ENCODE measurements at places on chromosomes 3 and 15. TPM values are rescaled to one million over a fixed set of nuclear protein-coding genes. Genes with fewer than 3 reads are reported as not detected.

Gene RASGRF1
- 1.2 TPM for total RNA-seq

Gene TERC
- 65.3 TPM for total RNA-seq

Gene VPS8
- total RNA-seq: 36.0 TPM

Gene ATP2C1
- total RNA-seq: 38.0 TPM

Gene CEMIP
- not detected for total RNA-seq

Gene PPM1L
- total RNA-seq: 50.2 TPM

Gene A4GNT
- total RNA-seq: not detected

Gene LMOD3
- total RNA-seq: not detected

Gene GUCA1C
- total RNA-seq: not detected

Gene EDEM1
- total RNA-seq: 14.3 TPM

Gene LRTM1
- not detected for total RNA-seq

Gene CACNA2D3
- total RNA-seq: 4.6 TPM

GRCh38 chr15:31560643-31561042 is 234.0 kb downstream of the KLF13 start:
- no peak for DNase-seq
- H3K4me3 ChIP-seq: no peak overlapping the region
- H3K27ac ChIP-seq: no peak overlapping the region

GRCh38 chr15:98524838-98525660 is 123.3 kb upstream of the IGF1R start:
- H3K27ac ChIP-seq: peak overlapping the region; percentile 54
- peak overlapping the region; percentile 16 for H3K4me3 ChIP-seq
- H3K4me1 ChIP-seq: peaks cover 17% of the 10 kb centered on the region

- DNase-seq: no peak
- no peaks in the 10 kb centered on the region for H3K36me3 ChIP-seq
- no peaks in the 10 kb centered on the region for H3K4me1 ChIP-seq
- no peak overlapping the region for H3K4me3 ChIP-seq
- H3K27me3 ChIP-seq: no peaks in the 10 kb centered on the region
- no peak overlapping the region for H3K27ac ChIP-seq
Measured at GRCh38 chr3:111035902-111036301, 35.7 kb upstream of the NECTIN3 start.

- H3K4me1 ChIP-seq: no peaks in the 10 kb centered on the region
- H3K27ac ChIP-seq: no peak overlapping the region
- peaks cover 7% of the 10 kb centered on the region for H3K36me3 ChIP-seq
Measured at GRCh38 chr15:41269887-41270286, 38.8 kb downstream of the CHP1 start.

- no peak overlapping the region for H3K27ac ChIP-seq
- H3K27me3 ChIP-seq: no peaks in the 10 kb centered on the region
- H3K4me3 ChIP-seq: no peak overlapping the region
- H3K36me3 ChIP-seq: no peaks in the 10 kb centered on the region
Measured at GRCh38 chr15:59819092-59819491, 130.0 kb upstream of the BNIP2 start.

DNA sequence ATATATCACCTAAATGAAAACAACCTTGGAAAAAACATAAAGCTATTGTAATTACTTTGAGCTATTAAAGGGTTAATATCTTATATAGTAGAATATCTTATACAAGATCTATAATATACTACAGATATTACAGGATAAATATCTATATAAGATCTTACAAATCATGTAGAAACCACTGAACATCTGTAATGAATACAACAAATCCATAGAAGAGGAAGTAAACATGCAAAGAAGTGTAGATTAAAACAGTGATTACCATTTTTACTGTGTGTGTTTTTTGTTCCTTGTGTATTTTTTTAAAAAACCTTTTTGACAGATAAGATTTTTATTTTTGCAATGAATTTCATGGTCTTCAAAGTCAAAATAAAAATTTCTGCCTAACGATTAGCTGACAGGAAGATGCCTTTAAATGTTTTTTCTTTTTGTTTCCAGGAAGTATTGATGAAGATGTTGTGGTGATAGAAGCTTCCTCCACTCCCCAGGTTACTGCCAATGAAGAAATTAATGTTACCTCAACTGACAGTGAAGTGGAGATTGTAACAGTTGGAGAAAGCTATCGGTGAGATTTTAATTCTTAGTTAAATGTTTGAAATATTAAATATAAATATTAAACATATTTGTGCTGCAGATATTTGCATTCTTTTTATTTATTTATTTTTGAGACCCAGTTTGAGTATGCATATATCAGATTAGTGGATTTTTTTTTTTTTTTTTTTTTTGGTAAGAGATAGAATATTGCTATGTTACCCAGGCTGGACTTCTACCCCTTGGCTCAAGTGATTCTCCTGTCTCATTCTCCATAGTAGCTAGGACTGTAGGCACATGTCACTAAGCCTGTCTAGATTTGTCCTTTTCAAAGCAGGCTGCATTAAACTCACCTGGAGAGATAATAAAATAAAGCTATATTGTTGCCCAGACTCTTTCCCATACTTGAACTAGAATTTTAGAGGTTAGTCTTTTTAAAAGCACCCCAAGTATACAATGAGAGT is 52.8 kb upstream of the CCNB2 start:
- no peaks in the 10 kb centered on the region for H3K27me3 ChIP-seq
- H3K36me3 ChIP-seq: no peaks in the 10 kb centered on the region
- H3K4me3 ChIP-seq: no peak overlapping the region
- H3K27ac ChIP-seq: no peak overlapping the region
- no peak for DNase-seq
- H3K4me1 ChIP-seq: no peaks in the 10 kb centered on the region

GRCh38 chr3:124277144-124277890 is 285.4 kb upstream of the ROPN1 start:
- no peak overlapping the region for H3K4me3 ChIP-seq
- no peaks in the 10 kb centered on the region for H3K27me3 ChIP-seq
- H3K36me3 ChIP-seq: no peaks in the 10 kb centered on the region
- DNase-seq: no peak
- H3K27ac ChIP-seq: peak overlapping the region; percentile 77

DNA sequence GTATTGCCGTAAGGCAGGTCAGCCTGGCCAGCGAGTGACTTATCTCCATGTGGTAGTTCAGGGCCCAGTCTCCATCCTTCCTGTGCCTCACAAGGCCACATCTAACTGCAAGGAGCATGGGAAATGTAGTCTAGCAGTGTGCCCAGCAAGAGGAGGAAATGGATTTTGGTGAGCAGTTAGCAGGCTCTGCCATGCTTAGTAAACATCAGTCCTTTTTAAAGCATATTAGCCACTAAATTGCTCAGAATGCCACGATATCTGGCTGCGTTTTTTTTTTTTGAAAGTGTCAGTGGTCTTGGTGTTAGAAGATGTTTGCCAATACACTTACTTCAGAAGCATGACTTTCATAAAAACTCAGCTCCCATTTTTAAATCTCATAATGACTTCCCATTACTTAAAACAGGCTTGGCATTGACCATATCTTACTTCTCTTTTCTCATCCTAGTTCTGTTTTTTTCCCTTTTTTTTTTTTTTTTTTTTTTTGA is 470.2 kb upstream of the TPRG1 start:
- no peak overlapping the region for H3K27ac ChIP-seq
- H3K36me3 ChIP-seq: no peaks in the 10 kb centered on the region
- H3K27me3 ChIP-seq: no peaks in the 10 kb centered on the region
- no peak overlapping the region for H3K4me3 ChIP-seq

GRCh38 chr15:38678281-38678680 is 113.7 kb upstream of the RASGRP1 start:
- no peaks in the 10 kb centered on the region for H3K36me3 ChIP-seq
- H3K27me3 ChIP-seq: no peaks in the 10 kb centered on the region
- no peak overlapping the region for H3K27ac ChIP-seq
- H3K4me3 ChIP-seq: no peak overlapping the region

GRCh38 chr3:187750513-187751123 is 5.3 kb upstream of the BCL6 start:
- no peaks in the 10 kb centered on the region for H3K36me3 ChIP-seq
- no peaks in the 10 kb centered on the region for H3K4me1 ChIP-seq
- H3K4me3 ChIP-seq: peak overlapping the region; percentile 35
- no peak for DNase-seq

GRCh38 chr3:13166243-13167063 is 93.2 kb upstream of the IQSEC1 start:
- DNase-seq: peak; percentile 48
- H3K4me1 ChIP-seq: no peaks in the 10 kb centered on the region
- H3K27ac ChIP-seq: no peak overlapping the region
- no peaks in the 10 kb centered on the region for H3K27me3 ChIP-seq
- H3K36me3 ChIP-seq: no peaks in the 10 kb centered on the region
- no peak overlapping the region for H3K4me3 ChIP-seq

DNA sequence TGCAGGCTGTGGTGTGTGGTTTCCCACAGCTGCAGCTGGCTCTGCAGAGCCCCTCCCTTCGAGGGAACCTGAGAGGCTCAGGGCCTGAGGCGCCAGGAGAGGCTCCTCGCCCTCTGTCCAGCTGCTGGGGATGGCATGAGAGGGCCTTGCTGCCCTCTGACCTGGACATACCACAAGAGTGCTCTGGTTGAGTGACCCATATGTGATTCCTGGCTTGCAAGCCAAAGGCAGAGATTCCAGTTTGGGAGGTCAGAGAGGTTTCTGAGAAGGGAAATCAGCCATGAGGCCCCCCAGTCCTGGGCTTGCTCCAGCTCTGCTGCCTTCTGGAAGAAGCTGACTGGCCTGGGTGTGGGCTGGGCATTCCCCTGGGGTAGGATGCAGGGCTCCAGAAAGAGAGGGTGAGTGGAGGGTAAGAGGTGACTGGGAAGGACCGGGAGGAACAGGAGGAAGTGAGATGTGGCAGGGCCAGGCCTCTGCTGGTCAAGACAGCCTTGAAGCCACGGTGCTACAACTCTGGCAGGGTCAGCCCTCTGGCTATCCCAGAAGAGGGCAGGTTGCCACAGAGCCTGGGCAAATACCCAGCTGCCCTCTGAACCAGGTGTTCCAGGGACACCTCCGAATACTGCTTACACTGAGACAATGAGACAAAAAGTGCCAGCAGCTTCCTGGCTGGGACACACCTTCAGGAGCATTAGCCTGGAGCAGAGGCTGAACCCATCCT is 16.0 kb upstream of the SRP14 start:
- no peaks in the 10 kb centered on the region for H3K36me3 ChIP-seq
- DNase-seq: peak; percentile 61
- peaks cover 32% of the 10 kb centered on the region for H3K4me1 ChIP-seq

GRCh38 chr15:68298882-68299381 is 21.4 kb downstream of the FEM1B start:
- H3K27ac ChIP-seq: peak overlapping the region; percentile 61
- no peak for DNase-seq
- H3K4me3 ChIP-seq: peak overlapping the region; percentile 19
- no peaks in the 10 kb centered on the region for H3K27me3 ChIP-seq
- H3K36me3 ChIP-seq: peaks cover 14% of the 10 kb centered on the region
- H3K4me1 ChIP-seq: no peaks in the 10 kb centered on the region

DNA sequence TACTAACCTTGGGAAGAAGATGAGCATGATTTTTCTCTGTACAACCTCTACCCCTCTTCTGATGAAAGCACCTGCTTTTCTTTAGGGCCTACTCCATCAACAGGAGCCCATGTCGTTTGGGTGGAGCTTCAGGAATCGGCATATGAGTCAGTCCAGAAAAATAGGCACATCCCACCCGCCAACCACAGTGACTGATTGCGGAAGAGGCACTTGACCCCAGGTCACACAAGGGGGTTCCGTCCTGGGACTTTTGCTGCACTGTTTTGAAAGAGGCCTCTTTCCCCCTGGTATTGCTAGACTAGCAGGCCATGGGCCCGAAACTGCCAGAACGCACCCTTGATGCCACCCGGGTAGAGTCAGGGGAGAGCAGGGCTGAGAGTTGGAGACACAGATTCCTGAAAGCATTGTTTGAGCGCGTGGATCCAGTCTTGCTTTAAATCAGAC is 19.3 kb upstream of the NRROS start:
- DNase-seq: peak; percentile 79
- no peak overlapping the region for H3K4me3 ChIP-seq
- no peaks in the 10 kb centered on the region for H3K36me3 ChIP-seq
- H3K4me1 ChIP-seq: peaks cover 17% of the 10 kb centered on the region

- no peak overlapping the region for H3K27ac ChIP-seq
- no peaks in the 10 kb centered on the region for H3K27me3 ChIP-seq
- DNase-seq: no peak
- no peak overlapping the region for H3K4me3 ChIP-seq
- peaks cover 27% of the 10 kb centered on the region for H3K4me1 ChIP-seq
Measured at GRCh38 chr15:39151545-39151944, 429.3 kb upstream of the THBS1 start.

DNA sequence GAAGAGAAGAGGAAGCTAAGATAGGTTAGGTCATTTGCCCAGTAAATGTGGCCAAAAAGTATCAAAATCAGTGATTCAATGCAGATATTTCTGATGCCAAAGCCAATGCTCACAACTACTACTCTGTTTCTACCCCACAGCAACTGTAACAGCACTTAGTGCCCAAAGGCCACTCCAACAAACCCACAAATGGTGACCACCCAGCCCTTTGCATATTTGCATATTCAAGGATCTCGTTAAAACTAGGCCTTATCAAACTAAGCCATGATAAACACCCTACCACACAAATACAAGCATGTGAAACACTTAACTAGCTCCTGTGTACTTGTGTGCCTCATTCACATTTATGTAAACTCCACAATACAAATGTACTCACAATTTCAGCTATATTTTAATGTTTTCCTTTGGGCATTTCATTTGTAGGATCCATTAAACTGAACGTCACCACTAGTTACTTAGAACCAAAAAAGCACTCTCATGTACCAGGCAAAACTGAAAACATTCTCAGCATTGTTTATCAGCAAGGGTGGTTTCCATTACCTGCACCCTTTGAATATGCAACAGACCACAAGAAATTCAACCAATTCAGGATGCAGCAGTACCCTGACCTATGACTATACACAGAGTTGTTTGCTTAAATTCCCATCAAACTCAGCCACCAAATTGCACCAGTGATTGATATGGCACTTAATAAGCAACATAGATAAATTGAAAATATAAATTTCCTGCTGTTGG is 111.2 kb upstream of the STT3B start:
- no peaks in the 10 kb centered on the region for H3K4me1 ChIP-seq
- no peaks in the 10 kb centered on the region for H3K27me3 ChIP-seq
- no peaks in the 10 kb centered on the region for H3K36me3 ChIP-seq
- no peak overlapping the region for H3K4me3 ChIP-seq

- no peaks in the 10 kb centered on the region for H3K36me3 ChIP-seq
- H3K27ac ChIP-seq: no peak overlapping the region
- H3K27me3 ChIP-seq: no peaks in the 10 kb centered on the region
- peaks cover 3% of the 10 kb centered on the region for H3K4me1 ChIP-seq
Measured at GRCh38 chr3:151403246-151403645, 18.7 kb upstream of the P2RY12 start.

DNA sequence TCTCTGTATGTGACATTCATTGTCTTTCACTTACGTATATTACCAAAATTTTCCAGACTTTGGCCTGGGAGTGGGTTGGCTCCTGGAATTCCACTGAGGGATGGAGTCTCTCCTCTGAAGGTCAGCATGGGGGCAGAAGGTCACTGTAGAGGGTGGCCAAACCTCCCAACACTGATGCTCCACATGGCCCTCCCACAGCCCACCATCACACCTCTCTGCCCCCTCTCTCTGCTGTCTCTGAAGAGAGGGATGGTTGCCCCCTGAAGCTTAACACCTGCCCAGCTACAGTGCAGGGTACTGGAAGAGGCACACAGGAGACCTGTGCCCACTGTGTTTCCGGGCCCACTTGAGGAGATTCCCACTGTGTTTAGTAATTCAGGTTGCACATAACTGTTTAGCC is 52.2 kb downstream of the CMTM6 start:
- no peaks in the 10 kb centered on the region for H3K27me3 ChIP-seq
- no peaks in the 10 kb centered on the region for H3K4me1 ChIP-seq
- H3K27ac ChIP-seq: no peak overlapping the region
- H3K4me3 ChIP-seq: no peak overlapping the region

All from sigmoid colon (tissue), 7 donors.